ENCODE measurements at places on chromosomes 11 and 22.
A peak's percentile ranks its signal among the peaks of the same experiment; 100 is the strongest.

GRCh38 chr11:123209591-123209990 lies 14.5 kb upstream of the CLMP start:
- no peak for DNase-seq

- no peak for DNase-seq
Observed at GRCh38 chr22:43926349-43926710, 2.7 kb downstream of the PNPLA3 start.

DNA sequence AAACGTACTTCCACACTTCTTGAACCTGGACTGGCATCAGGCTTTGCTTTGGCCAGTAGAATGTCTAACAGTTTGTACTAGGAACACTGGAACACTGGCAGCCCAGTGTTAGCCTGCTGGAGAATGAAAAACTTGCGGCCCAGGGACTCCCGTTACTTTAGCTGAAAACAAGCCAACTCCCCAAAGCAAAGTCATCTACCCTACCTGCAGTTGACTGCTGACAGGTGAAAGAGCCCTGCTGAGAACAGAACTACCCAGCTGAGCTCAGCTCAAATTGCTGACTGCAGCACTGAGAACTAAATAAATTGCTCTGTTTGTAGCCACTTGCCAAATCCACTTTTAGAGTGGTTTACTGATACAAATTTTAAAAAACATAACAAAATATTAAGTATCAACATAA lies 342.5 kb downstream of the LRRC4C start:
- no peak for DNase-seq

DNA sequence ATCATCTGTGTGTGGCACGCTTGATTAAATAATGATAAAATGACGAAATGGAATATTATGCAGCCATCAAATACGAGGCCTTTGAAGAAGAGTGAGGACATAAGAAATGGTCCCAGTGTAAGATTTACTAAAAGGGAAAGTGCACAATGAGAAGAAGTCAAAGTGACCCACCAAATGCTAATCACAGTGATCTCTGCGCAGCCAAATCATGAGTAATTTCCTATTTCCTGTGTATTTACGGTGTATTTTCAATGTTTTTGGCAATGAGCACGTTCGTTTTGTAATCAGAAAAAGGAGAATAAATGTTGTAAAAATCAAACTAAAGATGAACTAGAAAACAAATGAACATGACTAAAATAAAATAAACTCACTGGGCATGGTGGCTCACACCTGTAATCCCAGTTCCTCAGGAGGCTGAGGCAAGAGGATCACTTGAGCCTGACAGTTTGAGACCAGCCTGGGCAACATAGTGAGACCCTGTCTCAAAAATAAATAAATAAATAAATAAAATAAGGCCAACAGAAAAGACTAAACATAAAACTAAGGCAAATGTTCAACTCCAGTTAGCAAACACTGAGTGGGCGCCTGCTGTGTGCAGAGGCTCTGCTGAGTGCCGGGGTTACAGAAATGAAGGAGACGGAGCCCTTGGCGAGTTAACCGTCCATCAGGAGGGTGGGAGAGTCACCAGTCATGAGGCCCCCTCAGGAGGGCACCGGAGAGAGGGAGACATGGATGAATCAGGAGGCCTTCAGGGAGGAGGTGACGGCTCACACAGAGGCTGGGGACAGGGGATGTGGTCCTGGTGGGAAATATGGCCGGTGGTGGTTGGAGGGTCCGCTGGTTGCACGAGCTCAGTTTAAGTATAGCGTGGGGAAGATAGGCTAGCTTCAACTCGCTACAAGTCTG lies 26.0 kb upstream of the CBX7 start:
- DNase-seq: peak; percentile 57
